HFF-Myc (cell line): ENCODE measurements at places on chromosomes 4 and X.
A peak's percentile ranks its signal among the peaks of the same experiment; 100 is the strongest.

- no peak for DNase-seq
Measured at GRCh38 chr4:142282870-142283431, 563.1 kb downstream of the INPP4B start.

- DNase-seq, result no peak
Measured at GRCh38 chrX:41602816-41603345, 85.9 kb upstream of the GPR34 start.

DNA sequence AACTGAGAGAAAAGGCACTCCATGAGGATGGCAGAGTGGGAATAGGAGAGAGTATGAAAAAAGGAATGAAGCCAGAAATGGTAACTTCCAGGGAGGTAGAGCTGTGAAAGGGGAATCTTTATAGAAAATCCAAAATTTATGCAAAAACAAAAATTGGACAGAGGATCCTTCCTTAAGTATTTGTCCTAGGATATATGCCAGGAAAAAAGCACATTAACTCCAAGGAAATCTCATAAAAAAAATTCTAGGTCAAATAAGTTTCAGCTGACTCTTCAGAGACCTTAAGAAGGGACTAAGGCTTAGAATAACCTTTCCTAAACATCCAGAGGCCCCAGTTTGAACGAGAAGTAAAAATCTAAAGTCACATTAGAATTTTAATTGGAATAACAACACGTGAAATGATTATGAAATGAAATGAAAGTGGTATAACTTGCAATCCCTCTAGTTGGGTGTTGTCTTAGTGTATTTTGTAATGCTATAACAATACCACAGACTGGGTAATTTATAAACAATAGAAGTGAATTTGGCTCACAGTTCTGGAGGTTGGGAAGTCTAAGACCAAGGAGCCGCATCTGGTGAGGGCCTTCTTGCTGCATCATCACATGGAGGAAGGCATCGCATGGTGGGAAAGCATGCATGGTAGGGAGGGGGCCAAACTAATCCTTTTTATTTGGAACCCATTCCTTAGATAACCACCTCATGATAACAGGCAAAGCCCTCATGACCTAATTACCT is 145.4 kb upstream of the RXFP1 start:
- no peak for DNase-seq

DNA sequence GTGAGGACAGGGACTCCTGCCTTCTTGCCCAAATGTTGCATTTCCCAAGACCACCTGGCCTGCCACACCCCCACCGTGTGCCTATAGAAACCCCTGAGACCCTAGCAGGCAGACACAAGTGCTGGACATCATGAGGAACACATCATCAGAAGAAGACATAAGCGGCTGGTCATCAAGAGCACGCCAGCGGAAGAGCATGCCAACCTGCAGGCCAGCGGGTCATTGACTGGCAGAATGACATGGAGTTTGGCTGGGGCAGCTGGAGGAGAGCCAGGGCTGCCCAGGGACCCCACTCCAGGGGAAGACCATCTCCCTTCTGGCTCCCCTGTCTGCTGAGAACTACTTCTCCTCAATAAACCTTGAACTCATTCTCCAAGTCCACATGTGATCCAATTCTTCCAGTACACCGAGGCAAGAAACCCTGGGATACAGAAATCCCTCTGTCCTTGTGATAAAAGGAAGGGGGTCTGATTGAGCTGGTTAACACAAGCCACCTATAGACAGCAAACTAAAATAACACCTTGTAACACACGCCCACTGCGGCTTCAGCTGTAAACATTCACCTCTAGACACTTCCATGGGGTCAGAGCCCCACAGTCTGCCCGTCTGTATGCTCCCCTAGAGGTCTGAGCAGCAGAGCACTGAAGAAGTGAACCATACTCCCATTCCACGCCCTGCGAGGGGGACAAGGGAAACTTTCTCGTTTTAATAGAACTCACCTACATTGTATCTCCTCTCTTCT is 164.8 kb upstream of the EMCN start:
- no peak for DNase-seq

- DNase-seq, result no peak
Measured at GRCh38 chrX:23890933-23891332, 16.8 kb downstream of the APOO start.

DNA sequence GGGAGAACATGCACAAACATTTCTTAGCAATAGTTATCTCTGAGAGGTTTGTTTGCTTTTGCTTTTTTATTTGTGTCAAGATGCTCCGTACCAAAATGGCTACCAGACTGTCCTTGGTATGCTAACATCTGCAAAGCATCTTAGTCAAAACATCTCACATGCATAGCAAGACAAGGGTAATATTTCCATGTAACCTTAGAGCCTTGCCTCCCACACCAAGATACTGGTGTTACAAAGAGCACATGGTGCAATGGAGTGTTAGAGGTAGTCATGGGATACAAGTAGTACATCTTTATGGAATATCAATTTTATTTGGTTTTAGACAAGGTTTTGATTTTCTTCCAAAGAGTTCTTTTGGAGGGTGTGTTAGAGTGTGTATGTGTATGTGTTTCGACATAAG is 109.7 kb downstream of the NR3C2 start:
- DNase-seq, result no peak

- no peak for DNase-seq
Measured at GRCh38 chrX:41043196-41043595, 42.0 kb upstream of the USP9X start.

DNA sequence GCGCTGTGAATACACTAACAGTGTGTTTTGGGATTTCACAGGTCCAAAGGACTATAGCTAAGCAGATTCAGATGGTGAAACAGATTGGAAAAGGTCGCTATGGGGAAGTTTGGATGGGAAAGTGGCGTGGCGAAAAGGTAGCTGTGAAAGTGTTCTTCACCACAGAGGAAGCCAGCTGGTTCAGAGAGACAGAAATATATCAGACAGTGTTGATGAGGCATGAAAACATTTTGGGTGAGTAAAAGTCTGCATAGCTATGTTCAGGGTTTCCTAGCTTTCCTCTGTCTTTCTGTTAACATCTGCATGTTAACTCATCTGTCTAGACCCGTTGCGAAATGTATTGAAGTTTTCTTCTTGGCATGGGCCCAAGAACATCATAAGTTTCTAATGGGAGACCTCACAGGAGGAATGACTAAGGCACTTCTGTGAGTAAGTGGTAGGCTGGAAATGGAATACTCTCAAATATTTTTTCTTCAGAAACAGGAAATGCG is 372.1 kb downstream of the BMPR1B start:
- peak; percentile 93 for DNase-seq

GRCh38 chr4:102527695-102528283 is 26.6 kb downstream of the NFKB1 start:
- no peak for DNase-seq

- DNase-seq, result no peak
Measured at GRCh38 chr4:8133897-8134563, 24.6 kb downstream of the ABLIM2 start.

DNA sequence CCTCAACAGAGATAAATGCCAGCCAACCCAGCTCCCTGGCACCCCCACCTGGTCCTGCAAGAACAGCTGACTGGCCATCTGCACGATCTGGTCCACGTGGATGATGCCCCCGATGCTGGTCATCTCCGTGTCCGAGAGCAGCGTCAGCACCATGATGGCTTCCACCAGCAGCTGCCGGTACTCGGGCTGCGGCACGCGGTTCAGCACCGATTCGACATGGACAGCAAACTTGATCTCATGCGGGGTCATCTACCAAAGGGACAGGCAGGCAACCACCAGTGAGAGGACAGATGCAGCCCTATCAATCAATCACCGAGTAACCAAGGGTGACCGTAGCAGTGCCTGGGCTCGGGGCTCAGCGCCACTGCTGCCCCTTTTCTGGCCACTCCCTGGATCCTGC is 89.8 kb downstream of the PHKA2 start:
- no peak for DNase-seq

- no peak for DNase-seq
Measured at GRCh38 chr4:85209161-85209560, 242.7 kb upstream of the WDFY3 start.
